ENCODE measurements at places on chromosomes 1 and 21.
A peak's percentile ranks its signal among the peaks of the same experiment; 100 is the strongest.

GRCh38 chr1:147273409-147274336 lies 31.2 kb downstream of the CHD1L start:
- peak; percentile 69 for DNase-seq

DNA sequence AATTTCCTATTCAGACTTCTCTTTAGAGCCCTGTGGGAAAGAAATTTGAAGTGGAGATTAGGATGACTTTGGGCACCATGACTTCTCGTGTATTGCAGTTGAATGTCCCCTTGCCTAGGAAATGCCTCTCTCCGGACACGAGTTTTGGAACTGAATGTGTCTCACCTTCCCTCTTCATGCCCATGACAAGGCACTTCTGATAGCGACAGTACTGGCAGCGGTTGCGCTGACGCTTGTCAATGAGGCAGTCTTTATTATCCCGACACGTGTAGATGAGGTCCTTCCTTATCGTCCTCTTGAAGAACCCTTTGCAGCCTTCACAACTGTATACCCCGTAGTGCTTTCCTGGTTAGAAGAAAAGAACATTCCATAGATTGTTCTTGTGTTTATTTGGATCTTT lies 28.1 kb downstream of the RXRG start:
- DNase-seq = no peak

DNA sequence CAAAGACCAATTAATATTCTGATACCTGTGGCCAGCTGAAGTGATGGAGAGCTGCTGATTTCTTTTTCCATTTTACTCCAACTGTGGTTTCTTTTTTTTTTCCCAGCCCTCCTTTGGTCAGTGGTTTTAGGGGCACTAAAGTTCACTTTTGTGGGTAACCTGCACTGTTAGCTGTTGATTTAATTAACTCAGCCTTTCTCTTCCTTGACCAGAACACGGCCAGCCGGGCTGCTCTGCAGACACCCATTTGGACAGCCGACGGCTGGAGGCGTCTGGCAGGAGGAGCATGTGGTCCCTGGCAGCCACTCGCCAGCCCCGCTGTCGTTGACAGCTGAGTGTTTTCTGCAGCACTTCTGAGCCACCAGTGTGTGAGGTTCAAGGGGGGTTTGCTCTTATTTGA lies 136.2 kb upstream of the RUNX3 start:
- DNase-seq = peak; percentile 91

GRCh38 chr1:246815693-246816270 lies 91.6 kb downstream of the SCCPDH start:
- DNase-seq = no peak

GRCh38 chr1:234517110-234517802 lies 38.3 kb upstream of the TARBP1 start:
- DNase-seq = no peak

DNA sequence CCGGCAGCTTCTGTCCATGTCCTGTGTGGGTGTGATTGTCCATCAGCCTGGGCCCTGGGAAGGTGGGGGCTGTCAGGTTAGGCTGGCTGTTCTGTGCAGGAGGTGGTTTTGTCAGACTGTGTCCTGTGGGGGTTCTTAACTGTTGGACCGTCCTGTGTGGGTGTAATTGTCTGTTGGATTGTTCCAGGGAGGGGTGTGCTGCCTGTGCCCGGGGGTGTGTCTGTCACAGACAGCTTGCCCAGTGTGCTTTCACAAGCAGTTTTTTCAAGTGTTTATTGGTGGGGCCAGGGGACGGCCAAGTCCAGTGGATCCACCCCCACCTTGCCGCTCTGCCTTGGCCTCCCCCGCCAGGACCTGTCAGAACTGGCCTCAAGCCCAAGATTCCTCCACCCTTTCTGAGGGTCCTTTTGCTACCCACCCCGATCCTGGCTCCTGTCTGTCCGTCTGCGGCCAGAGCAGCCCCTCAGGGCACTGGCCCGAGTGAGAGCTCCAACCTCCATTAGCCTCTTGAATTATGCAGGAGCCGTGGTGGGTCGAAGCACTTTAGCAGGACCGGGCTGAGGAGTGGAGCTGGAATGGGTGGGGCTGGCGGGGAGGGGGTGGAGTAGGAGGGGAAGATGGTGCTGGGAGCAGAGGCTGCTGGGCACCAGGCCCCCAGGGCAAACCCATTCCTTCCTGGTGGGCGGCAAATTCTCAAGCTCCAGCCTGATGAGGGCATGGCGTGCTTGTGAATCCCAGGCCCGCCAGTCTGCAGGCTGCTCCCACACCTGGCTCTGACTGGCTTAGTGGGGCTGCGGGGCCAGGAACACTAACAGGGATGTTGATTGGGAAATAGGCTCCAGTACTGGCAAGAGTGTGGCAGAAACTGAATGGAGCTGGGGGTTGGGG lies 47.2 kb downstream of the PTPRF start:
- no peak for DNase-seq

DNA sequence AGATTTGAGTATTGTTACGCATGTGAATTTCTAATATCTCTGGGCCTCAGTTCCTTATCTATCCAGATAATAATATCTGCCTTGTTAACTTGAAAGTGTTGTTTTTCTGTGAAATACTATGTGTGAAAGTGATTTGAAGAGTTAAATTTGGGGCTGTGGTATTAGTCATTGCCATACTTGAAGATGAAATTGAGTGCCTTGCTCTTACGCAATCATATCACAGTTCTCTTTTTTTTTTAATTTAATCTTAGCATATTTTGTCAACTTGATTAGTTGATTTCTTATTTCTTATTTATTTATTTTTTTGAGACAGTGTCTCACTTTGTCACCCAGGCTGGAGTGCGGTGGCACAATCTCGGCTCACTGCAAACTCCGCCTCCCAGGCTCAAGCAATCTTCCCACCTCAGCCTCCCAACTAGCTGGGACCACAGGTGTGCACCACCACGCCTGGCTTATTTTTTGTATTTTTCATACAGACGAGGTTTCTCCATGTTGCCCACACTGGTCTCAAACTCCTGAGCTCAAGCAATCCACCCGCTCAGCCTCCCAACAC lies 31.0 kb downstream of the AGO4 start:
- no peak for DNase-seq

DNA sequence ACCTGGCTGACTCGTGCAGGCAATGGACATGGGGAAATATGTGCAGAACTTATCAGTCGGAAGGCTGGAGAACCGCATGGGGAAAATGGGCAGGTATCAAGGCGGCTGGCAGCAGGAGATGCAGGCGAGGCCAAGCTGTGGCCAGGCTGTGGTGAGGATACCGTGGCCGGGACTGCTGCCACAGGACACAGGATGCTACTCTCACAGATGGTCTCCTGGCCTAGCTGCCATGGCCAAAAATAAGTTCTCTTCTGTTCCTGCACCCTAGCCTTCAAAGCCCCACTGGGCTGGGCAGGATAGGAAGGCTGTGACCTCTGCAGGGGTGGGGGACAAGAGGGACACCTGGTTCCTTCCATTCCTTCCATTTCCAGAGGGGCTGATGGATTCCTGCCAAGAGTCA lies 26.4 kb downstream of the TEX35 start:
- no peak for DNase-seq

DNA sequence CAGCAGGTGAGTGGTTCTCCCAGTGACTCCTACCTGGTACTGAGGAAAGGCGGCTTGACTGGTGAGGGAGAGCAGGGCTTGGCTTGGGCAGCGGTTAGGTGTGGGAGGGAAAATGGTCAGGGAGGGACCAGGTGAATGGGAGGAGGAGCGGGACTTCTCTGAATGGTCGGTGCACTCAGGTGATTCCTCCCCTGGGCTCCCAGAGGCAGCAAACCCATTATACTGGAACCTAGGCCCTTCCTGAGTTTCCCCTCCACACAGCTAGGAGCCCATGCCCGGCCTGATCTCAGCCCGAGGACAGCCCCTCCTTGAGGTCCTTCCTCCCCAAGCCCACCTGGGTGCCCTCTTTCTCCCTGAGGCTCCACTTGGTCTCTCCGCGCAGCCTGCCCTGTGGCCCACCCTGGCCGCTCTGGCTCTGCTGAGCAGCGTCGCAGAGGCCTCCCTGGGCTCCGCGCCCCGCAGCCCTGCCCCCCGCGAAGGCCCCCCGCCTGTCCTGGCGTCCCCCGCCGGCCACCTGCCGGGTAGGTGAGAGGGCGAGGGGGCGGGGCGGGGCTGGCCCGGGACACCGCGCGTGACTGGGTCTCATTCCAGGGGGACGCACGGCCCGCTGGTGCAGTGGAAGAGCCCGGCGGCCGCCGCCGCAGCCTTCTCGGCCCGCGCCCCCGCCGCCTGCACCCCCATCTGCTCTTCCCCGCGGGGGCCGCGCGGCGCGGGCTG lies 2.3 kb downstream of the ARTN start:
- peak; percentile 70 for DNase-seq

DNA sequence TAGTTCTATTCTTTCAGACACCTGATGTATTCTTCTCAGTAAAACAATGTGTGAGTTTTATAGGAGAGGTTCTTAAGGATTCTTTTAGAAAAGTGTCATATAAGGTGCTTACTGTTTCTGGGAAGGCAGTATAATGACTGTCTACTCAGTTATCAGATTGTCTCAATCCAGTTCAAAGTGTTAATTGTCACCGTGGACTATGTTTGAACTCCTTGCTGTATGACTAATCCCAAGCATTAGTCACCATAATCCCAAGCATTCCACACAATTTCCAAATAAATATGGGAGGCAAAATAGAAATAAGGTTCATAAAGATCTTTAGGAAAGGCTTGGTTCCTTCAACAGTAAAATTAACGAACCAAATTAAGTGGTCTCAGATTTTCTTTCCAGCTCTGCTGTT lies 342.1 kb upstream of the NR5A2 start:
- DNase-seq = no peak

GRCh38 chr1:236800002-236800620 lies 5.0 kb downstream of the MTR start:
- DNase-seq = no peak

DNA sequence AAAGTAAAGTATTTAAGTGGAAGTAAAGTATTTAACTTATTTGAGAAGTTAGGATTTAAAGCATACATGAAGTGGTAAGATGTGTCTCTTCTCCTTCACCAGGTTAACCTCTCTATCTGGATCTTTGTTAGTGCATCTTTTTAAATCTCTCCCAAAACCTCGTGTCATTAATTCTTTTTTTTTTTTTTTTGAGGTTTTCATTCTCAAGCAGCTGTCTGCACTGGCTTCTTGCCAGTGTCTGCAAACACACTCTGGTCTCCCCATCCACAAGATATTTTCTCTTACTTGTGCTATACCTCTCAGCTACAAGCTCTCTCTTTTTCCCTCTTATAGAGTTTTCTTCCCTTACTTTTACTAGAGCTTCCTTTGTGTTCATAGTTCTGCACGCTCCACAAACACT lies 49.0 kb downstream of the CLDN17 start:
- no peak for DNase-seq

GRCh38 chr1:47483651-47484050 lies 45.8 kb downstream of the FOXD2 start:
- DNase-seq = no peak

DNA sequence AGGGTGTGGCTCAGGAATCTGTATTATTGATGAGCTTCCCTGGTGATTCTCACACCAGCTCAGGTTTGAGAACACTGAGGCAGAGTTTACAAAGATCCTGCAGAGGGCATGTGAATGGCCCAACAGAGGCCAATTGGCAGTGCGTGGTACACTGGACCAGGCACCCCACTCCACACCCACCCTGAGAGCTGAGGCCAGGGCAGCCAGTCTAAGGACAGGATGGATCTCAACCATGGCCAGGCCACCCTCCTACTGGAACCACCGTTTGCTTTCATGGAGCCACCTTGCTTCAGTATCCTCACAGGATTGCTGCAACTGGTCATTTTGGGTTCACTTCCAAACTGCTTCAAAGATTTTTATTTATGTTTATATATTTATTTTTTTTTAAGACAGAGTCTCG lies 7.3 kb upstream of the RASSF5 start:
- DNase-seq = no peak

- DNase-seq = no peak
Measured at GRCh38 chr1:88228114-88228513, 456.0 kb upstream of the PKN2 start.

DNA sequence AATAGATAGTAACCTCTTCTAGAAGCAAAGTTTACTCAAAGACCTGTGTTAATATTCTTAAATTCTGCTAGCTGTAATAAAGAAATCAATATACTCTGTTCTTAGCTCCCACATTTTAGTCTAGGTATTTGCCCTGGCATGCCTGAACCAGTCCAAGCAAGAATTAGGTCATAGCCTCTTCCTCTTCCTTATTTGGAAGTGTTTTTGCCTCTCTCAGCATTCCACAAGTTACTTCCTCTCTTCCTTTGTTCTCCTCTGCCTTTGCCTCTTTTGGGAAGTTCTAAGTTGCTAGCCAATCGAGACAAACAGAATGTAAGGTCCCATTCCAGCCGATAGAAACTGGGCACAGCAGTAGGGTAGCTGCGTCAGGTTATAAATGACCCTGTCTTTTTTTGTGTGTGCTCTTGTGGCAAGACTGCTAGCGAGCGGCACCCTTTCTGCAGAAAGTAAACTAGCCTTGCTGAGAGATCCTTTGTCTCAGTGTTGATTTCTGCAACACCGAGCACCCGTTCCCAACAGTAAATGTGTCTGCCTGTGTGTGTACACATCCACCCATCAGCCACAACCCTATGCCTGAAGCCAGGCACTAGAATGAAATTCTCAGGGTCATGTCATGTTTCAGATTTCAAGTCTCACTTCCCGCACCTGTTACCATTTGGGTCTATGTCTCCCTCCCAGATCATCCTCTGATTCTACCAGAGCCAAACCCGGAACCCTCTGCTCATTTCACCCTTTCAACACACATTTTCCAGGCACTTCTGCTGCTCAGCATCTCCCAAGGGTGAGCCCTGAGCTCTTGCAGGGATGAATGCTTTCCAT lies 37.5 kb downstream of the LRRC3 start:
- DNase-seq = peak; percentile 27

All from osteoblast (primary cell).